ENCODE measurements at places on chromosomes 3 and 15. TPM values are rescaled to one million over a fixed set of nuclear protein-coding genes. Genes with fewer than 3 reads are reported as not detected.

Gene RYR3
- not detected for total RNA-seq

Gene CHDH
- total RNA-seq: 1.6 TPM

Gene PLSCR4
- 0.21 TPM for total RNA-seq

Gene SNTN
- total RNA-seq: not detected

Gene USP3
- 163 TPM for total RNA-seq

Gene SLCO2A1
- total RNA-seq: not detected

Data from natural killer cell (primary cell).